HFFc6 (cell line): ENCODE measurements at places on chromosomes 13 and 19. TPM values are rescaled to one million over a fixed set of nuclear protein-coding genes. Genes with fewer than 3 reads are reported as not detected.

DNA sequence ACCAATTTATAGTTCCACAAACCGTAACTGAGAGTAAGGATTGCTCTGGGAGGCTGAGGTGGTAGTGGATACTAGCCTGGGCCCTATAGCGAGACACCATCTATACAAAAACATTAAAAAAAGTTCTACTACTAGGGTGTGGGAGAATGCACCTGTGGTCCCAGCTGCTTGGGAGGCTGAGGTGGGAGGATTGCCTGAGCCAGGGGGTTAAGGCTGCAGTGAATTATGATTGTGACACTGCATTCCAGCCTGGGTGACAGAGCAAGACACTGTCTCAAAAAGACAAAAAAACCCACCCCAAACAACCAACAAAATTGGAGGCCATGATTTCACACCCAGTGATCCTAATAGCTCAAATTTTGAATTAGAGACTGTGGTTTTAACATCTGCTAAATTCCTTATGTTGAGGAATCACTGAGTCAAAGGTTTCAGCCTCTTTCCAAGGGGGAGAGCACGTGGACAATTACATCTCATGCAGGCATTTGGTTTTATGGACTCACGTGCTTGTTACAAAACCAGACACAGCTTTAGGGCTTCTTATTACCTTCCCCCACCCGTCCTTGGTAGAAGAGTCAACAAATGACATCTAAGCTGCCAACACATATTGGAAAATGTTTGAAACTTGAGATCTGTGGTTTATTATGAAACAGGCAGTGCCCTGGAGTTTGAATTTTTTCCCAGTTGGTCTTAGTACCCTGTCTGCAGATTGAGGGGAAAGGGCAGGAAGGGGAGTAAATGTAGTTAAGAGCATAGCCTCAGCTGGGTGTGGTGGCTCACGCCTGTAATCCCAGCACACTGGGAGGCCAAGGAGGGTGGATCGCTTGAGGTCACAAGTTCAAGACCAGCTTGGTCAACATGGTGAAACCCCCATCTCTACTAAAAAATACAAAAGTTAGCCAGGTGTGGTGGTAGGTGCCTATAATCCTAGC, 18.5 kb downstream of the CYP2A6 start:
- no peaks in the 10 kb centered on the region; the same call in 1 of the 2 replicates for H3K27me3 ChIP-seq
- peak; percentile 98 for DNase-seq
- H3K4me1 ChIP-seq, result peaks cover 19% of the 10 kb centered on the region
- peaks cover 32% of the 10 kb centered on the region for H3K36me3 ChIP-seq

- DNase-seq, result peak; percentile 1
- no peaks in the 10 kb centered on the region; the same call in 1 of the 2 replicates for H3K27me3 ChIP-seq
- no peak overlapping the region for H3K27ac ChIP-seq
- no peak overlapping the region for H3K4me3 ChIP-seq
- no peaks in the 10 kb centered on the region for H3K36me3 ChIP-seq
Measured at GRCh38 chr13:95896301-95896700, 156.9 kb downstream of the UGGT2 start.

- no peaks in the 10 kb centered on the region for H3K27me3 ChIP-seq
- no peak for DNase-seq
- peaks cover 36% of the 10 kb centered on the region for H3K36me3 ChIP-seq
- H3K27ac ChIP-seq, result no peak overlapping the region
- no peaks in the 10 kb centered on the region for H3K4me1 ChIP-seq
Measured at GRCh38 chr19:48915757-48916156, 15.6 kb downstream of the NUCB1 start.

- H3K36me3 ChIP-seq, result peaks cover 9% of the 10 kb centered on the region
- no peak overlapping the region for H3K27ac ChIP-seq
- peaks cover 2% of the 10 kb centered on the region for H3K27me3 ChIP-seq
Measured at GRCh38 chr19:48069435-48069834, 25.6 kb upstream of the CABP5 start.

DNA sequence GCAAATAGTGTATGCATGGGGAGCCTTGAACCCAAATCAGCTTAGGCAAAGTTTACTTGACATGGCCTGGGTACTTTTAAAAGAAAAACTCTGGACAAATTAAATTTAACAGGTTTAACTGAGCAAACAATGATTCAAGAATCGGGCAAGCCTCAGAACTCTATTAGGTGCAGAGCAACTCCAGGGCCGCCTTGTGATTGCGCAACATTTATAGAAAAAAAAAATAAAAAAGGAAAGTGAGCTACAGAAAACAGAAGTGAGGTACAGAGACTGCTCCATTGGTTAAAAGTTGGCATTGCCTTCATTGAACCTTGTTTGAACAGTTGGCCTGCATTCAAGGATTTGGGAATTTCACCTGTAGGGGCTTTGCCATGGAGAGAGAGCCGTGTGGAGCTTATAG, 421.0 kb upstream of the TSHZ3 start:
- H3K27me3 ChIP-seq, result no peaks in the 10 kb centered on the region; the same call in 1 of the 2 replicates
- DNase-seq, result no peak
- H3K36me3 ChIP-seq, result no peaks in the 10 kb centered on the region; the same call in 1 of the 2 replicates
- no peaks in the 10 kb centered on the region for H3K4me1 ChIP-seq
- no peak overlapping the region for H3K4me3 ChIP-seq

GRCh38 chr13:21413013-21413412, 46.1 kb downstream of the ZDHHC20 start:
- peaks cover 15% of the 10 kb centered on the region for H3K4me1 ChIP-seq
- peak overlapping the region; percentile 22; the same call in 1 of the 2 replicates for H3K27ac ChIP-seq
- H3K27me3 ChIP-seq, result no peaks in the 10 kb centered on the region
- H3K4me3 ChIP-seq, result no peak overlapping the region

GRCh38 chr13:28494504-28494777, 487 bp downstream of the FLT1 start:
- peaks cover 61% of the 10 kb centered on the region for H3K4me1 ChIP-seq
- no peak for DNase-seq
- peak overlapping the region; percentile 93 for H3K4me3 ChIP-seq
- no peak overlapping the region for H3K27ac ChIP-seq
- H3K36me3 ChIP-seq, result peaks cover 9% of the 10 kb centered on the region

DNA sequence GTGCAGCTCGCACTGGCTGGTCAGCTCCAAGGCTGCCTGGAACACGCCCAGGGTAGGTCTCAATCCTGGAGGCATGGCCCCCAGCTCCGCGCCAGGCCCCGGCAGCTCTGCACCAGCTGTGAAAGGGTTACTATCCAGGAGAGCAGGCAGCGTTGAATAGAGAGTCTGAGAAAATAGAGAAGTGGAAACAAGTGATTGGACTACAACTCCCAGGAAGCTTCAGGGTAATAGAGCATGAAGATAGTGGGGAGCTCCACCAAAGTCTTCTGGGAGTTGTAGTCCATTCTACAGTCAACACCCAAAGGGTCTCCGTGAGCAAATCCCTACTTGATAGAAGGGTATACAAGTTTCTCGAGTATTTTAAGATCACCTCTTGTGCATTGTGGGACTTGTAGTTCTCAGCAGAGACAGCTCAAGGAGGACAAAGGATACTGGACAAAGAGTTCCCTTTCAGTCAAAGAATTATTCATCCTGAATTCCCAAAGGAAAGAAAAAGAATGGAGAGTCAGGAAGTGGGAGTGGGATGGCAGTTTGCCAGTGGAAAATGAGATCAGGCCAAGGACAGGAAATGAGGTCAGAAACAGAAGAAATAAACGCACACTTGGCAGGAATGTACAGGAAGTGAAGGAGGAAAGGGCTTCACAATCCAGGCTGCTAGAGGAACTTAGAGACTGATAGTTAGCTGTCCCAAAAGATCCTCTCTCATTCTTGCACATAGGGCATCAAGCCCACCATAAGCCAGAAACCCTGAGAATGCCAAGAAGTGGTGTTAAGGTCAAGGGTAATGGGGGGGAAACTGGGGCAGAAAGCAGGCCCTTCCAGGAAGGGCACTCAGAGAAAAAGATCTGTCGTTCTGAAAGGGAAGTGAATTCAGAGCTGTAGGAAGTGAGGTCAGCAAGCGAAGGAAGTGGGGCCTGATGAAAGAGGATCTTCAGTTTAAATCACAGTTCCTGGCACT, 5.5 kb upstream of the MAMSTR start:
- H3K4me3 ChIP-seq, result peak overlapping the region; percentile 57
- H3K27me3 ChIP-seq, result no peaks in the 10 kb centered on the region; the same call in 1 of the 2 replicates
- H3K36me3 ChIP-seq, result peaks cover 7% of the 10 kb centered on the region
- H3K27ac ChIP-seq, result peak overlapping the region; percentile 70
- peaks cover 19% of the 10 kb centered on the region for H3K4me1 ChIP-seq

- H3K4me3 ChIP-seq, result no peak overlapping the region
- peaks cover 4% of the 10 kb centered on the region for H3K27me3 ChIP-seq
- no peaks in the 10 kb centered on the region for H3K4me1 ChIP-seq
- H3K27ac ChIP-seq, result no peak overlapping the region
- no peak for DNase-seq
Measured at GRCh38 chr19:28472843-28473242, 740.1 kb downstream of the UQCRFS1 start.

DNA sequence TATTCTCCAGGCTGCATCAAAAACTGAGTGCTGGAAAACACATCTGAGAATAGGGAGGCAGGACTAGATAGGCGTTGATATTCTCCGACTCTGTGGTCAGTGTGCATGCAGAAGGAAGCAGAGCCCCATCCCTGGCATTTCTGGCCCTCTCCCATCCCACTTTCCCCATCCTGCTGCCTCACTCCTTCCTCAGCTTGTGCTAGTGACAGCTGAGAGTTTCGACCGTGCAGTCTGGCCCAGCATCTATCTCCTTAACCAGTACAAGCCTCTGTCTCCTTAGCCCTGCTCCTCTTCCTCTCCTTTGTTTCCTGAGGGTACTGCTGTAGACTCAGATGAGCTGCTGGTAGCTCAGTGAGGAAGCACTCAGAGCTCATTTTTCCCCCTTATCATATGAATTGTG, 163.2 kb downstream of the SUCLA2 start:
- H3K27ac ChIP-seq, result no peak overlapping the region
- no peaks in the 10 kb centered on the region for H3K36me3 ChIP-seq
- DNase-seq, result no peak

TDRD3 gene
- 12.2 and 12.7 TPM in 2 replicates for total RNA-seq
